ENCODE measurements at places on chromosomes 6 and 20.

DNA sequence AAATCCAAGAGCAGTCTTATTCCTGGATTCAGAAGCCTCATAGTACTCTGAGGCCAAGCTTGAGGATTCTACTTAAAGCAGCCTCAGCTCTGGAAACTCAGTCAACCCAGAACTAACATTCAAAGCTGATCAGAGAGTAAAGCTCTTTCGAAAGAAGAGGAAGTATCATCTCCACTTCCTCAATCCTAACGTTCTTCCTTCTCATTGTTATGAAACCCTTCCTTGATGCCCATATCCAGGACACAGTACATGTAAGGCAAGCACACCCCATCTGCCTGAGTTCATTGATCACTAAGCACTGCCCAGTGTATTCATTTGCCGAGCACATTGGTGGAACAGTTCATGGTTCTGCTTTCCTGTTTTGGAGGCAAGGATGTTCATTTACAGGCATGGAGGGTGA is at the start of gene IPCEF1:
Gene IPCEF1, minus strand, starts transcription at position 114 of the 400 bp plus-strand sequence. CDS start 90,856 bp downstream, outside the sequence.
- DNase-seq: no peak

DNA sequence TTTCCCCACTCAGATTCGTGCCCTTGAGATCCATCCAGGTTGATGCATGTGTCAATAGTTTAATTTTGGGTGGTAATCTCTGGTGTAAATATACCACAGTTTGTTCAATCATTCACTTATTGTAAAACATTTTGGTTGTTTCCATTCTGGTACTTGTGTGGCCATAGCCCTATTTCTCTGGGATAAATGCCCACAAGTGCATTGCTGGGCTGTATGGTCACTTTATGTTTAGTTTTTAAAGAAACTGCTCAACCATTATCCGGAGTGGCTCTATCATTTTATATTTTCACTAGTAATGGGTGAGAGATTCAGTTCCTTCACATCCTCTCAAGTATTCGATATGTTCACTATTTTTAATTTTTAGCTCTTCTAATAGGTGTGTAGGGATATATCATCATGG is 60.7 kb upstream of the RNF24 start:
- no peak for DNase-seq

GRCh38 chr20:44571362-44571988 is 10.9 kb upstream of the PKIG start:
- DNase-seq: no peak

- DNase-seq: no peak
These were observed 29.5 kb downstream of the PXDC1 start for GRCh38 chr6:3721810-3722621.

GRCh38 chr20:47174456-47175243 is 181.8 kb downstream of the ZMYND8 start:
- no peak for DNase-seq

- no peak for DNase-seq
These were observed 212.9 kb downstream of the TTLL2 start for GRCh38 chr6:167537816-167538215.

DNA sequence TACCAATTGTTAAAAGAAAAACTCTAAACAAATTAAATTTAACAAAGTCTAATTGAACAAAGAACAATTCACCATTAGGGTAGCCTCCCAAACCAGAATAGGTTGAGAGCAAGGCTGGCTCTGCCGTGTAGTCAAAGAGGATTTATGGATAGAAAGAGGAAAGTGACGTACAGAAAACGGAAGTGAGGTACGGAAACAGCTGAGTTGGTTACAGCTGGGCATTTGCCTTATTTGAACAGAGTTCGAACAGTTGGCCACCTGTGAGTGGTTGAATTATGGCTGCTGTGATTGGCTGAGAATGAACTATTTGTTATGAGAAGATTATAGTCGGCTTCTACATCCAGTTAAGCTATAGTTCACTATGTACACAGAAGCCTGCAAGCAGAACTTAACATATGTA is 18.5 kb upstream of the ISM1 start:
- DNase-seq: no peak

- DNase-seq: no peak
These were observed 70.7 kb upstream of the BEND3 start for GRCh38 chr6:107186047-107186446.

- no peak for DNase-seq
These were observed 650.0 kb downstream of the UTRN start for GRCh38 chr6:144935181-144935580.

DNA sequence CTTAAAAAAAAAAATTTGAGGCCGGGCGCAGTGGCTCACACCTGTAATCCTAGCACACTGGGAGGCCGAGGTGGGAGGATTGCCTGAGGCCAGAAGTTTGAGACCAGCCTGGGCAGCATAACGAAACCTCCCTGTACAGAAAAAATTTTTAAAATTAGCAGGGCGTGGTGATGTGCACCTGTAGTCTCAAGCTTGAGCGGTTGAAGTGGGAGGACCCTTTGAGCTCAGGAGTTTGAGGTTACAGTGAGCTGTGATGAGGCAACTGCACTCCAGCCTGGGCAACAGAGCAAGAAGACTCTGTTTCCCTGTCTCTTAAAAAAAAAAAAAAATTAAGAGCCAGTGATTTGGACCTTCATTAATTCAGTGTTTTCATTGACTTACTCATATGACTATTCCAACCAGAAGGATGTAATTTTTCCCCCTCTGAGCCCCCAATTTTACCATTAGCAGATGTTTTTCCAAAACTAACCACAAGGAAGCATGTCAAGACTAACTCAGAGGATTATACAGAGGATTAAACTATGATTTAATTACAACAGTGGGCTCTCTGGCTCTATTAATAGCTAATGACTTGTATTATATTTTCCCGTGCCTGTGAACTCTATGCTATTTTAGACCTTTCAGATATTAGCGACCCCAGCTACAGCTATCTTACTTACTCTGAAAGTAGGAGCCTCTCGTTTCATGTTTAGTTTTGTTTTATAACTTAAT is 75.1 kb downstream of the ARID1B start:
- DNase-seq: no peak

GRCh38 chr6:161415302-161415855 is 141.5 kb upstream of the AGPAT4 start:
- DNase-seq: no peak

All from BE2C (cell line).